ENCODE measurements at places on chromosomes 7 and 10. TPM values are rescaled to one million over a fixed set of nuclear protein-coding genes. Genes with fewer than 3 reads are reported as not detected.
A peak's percentile ranks its signal among the peaks of the same experiment; 100 is the strongest.

GRCh38 chr10:127398140-127398970, 150.8 kb upstream of the NPS start:
- DNase-seq: no peak

- DNase-seq: no peak
Measured at GRCh38 chr10:78010278-78010677, 19.0 kb downstream of the POLR3A start.

GRCh38 chr7:54253036-54253373, 289.2 kb upstream of the VSTM2A start:
- DNase-seq: no peak

- DNase-seq: no peak
Measured at GRCh38 chr7:111561654-111561903, 713 bp downstream of the IMMP2L start.

DNA sequence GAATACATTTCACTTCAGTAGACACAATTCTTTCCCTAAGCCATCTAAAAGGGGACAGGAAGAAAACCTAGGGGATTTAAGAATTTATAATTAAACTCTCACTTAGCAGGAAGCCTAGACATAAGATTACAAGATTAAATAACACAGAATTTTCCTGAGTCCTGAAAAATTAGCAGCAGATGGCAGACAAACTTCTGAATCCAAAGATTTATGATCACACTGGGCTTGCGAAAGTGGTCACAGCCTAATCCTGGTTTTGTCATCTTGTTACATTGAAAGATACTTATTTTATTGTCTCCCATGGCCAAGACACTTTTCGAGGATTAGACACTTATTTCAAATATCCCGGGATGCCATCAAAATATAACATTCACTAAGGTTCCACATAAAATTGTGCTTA, 2.9 kb downstream of the ERLIN1 start:
- no peak for DNase-seq

DNA sequence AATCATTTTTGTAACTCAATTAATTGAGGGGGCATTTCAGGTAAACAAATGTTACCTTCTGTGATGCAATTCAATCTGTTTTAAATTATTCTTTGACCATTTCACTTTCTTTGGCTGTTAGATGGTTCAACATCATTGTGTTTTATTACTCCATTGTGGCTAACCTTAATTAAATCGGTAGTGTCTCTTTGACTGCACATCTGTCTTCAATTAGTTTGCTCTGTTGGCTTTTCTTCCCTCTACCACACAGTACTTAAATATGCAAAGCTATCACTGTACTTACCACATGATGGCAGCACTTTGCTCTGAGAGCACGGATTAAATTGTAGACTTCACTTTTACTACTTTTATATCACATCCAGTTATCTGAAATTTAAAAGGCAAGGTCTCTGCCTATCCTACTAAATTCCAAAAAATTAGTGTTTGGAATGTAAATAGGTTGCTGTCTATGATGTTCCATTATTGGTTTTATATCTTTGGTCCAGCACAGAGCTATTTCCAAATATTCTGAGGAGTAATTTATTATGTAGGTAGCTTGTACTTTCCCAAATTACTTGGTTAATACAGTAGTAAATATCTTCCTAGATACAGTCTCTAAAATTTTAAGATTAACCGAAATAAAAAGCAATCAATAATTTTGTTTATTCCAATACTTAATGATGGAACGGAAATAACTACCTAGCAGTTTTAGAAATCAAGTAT, 352.0 kb downstream of the PCLO start:
- peak; percentile 62 for DNase-seq

DNA sequence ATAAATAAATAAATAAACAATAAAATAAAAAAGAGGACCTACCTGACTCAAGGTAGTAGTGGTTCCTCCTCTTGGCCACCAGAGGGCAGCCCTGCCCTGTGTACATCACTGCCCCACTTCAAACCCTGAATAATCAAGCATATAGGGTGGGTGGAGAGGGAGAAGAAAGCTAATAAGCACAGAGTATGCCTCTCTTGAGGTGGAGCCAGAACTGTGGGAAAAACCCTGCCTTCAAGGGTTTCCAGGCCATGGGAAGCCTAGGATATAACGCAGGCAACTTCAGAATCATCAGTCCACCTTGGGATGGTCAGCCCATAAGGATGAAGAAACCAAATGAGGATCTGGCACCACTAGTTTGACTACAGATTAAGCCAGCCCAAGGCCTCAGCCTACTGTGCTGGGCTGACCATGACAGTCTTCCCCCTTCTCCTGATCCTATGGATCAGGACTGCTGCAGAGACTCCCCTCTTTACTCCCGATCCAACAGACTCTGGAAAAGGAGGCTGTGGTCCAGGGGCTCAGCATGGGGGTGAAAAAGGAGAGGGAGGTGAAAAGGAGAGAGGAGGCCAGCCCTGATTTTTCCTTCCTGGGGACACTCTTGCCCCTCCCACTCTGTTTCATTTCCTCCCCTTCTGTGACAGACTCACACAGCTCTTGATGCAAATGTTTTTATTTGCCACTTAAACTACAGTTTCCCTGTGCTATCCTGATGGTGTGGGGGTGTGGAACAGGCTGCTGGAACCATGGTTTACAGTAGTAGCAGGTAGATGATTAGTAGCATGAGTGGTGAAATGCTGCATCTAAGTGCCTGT, 10.1 kb downstream of the AVPI1 start:
- peak; percentile 64 for DNase-seq

GRCh38 chr7:13901577-13901976, 87.9 kb downstream of the ETV1 start:
- no peak for DNase-seq

DNA sequence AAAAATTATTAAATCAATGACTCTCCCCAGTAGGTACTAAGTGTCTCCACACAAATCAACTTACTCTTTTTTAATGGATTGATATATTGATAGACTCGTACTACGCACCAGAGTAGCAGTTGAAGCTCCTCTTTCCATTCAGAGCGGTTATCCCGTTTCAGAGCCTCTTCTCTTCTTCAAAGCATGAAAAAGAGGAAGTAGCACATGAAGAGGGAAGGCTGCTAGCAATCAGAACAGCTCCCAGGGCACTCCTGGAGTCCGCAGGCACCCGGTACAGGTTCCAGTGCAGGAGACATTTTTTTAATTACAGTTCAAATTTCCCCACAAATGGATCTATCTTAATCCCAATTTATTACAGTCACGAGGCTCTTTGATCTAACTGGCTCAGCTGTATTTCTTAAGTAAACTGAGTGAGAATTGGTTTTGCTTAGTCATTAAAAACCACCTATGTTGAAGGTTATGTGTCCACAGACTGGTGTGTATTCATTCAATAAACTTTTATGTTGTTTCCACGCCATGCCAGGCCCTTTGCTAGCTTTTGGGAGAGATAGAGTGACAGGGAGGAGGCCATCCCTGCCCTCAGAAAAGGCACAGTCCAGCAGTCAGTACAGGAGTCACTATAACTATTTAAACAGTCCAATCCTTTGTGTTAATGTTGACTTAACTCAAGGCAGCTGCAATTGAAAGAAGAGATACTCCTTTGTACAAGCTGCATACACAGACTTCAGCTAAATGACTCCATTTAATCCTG, 32.1 kb upstream of the CALN1 start:
- DNase-seq: peak; percentile 54

DNA sequence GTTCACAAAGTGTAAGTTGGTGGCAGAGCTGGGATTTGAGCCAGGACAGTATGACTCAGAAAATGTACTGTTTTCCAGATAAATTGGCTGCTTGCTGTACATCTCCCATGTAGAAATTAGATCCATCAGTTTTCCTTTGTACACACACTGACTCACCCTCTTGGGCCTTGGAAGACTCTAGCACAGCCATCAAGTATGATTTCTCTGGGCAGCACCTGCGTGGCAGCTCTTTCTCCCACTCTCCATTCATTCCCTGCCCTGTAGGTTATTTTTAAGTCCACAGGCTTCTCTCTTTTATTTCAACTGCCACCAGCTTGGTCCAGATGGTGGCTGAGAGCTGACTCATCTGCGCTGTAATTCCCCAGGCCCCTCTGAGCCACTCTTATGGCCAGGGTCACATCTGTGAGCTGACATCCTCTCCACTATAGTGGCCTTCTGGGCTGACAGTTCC, 28.3 kb upstream of the SDK1 start:
- no peak for DNase-seq

DNA sequence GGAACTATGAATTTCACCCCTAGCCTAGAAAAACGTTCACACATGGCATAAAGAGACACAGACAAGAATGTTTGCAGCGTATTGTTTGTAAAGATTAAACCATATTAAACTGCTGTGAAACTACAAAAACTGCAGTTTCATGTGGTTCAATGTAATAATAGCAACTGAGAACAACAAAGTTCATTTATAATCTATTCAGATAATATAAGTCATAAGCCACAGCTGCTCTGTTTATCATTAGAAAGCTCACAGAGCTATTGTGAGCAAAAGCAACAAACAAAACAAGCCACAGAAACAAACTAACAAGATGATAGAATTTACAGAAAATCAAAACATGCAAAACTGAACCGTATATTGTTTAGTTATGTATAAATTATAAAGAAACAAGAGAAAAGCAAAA, 113.5 kb downstream of the AHR start:
- no peak for DNase-seq

GRCh38 chr7:45027774-45028114, 27.7 kb downstream of the CCM2 start:
- no peak for DNase-seq

DNA sequence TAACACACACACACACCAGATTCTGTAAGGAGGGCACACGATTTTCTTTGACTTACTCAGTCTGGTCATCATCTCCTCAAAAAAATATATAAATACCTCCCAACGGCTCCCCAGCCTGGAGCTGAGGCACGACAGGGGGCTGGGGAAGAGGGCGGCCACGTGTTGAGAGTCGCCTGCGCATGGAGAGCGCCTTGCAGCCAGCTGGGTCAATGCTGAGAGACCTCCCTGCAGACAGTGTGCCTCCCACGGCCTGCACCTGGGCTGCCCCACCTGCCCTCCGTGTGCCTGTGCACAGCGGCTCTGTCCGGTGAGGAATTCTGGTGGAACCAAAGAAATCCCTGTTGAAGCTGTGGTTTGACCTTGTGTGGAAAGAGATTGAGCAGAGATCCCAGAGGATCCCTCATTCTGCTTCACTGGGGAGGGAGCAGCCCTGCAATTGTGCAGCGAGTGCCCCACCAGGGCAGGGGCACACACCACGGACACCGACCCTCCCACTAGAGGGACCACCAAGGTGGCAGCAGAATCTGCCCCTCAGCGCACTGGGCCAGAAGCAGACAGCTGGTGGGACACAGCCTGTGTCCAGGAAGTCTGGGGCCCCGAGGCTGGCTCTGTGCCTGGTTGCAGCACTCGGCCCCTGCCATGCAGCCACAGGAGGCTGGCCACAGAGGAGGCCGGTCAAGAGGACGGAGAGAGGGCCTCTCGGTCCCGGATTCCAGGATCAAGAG, 150.5 kb upstream of the PPP2R2D start:
- no peak for DNase-seq

DNA sequence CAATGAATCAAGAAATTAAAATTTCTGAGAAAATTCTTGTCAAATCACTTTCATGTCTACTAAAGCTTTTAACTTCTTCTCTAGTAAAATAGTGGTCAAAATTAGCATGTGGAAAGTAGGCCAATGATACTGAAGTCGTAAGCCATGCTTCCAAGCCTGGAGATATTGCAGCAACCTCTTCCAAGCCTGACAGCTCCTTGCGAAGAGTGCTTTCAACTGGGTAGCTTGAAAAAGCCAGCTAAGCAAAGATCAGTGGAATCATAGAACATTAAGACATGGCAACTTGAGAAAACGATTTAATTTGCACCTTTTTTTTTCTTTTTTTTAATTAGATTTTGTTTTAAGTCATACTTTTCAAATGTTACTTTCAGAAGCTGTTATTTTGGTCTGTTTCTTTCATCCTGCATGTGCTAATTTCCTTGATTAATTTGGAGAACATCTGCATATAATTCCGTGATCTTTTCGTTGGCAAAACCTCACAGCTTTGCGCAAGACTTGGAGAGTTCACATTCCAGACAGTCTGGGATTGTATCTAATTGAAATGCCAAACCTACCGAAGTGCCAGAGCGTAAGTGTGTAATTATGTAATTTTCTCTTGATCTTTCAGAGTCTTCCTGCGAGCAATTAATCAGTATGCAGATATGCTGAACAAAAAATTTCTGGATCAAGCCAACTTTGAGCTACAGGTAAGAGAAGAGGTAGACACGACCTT, 142.2 kb upstream of the INSYN2A start:
- DNase-seq: no peak

- no peak for DNase-seq
Measured at GRCh38 chr10:70910486-70911341, 22.3 kb upstream of the PCBD1 start.

- DNase-seq: no peak
Measured at GRCh38 chr7:32941681-32942414, 15.4 kb upstream of the FKBP9 start.

GRCh38 chr7:50587737-50588136, 22.5 kb upstream of the DDC start:
- no peak for DNase-seq

- no peak for DNase-seq
Measured at GRCh38 chr7:47536661-47537611, 45.0 kb downstream of the TNS3 start.

- no peak for DNase-seq
Measured at GRCh38 chr10:91206427-91206826, 14.0 kb upstream of the PCGF5 start.

DNA sequence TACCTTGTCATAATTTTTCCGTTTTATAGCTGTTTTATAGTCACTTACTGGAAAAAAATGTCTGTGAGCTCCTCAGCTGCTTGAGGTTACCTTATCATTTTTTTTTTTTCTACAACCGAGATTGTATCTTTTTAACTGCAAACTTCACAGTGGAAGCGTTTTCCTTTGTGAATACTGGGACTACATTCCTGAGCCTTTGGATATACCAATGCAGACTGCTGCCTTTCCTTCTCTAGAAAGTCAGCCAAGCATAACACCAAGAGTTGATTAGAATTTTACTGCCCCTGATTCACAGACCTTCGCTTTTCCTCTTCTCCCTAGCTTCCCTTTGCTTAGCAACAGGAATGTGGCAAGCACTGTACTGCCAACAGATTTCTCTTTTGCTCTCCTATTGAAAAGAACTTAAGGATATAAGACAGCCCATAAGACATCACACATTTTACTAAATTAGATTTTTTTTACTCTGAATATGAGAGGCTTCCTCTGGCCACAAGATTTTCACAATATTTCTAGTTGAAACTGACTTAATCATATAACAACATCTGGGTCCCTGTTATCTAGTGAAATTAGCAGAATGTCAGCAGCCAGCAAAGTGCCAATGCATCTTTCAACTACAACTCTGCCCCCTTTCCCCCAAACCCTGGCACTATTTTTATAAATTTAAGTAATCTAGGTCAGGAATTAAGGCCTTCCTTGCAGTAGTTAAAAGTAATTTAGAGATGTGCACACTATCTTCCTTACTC, 170.6 kb downstream of the PRKG1 start:
- no peak for DNase-seq

GRCh38 chr10:63265222-63265617, 132.1 kb downstream of the NRBF2 start:
- peak; percentile 90 for DNase-seq

- no peak for DNase-seq
Measured at GRCh38 chr7:152189061-152189460, 163.6 kb downstream of the GALNT11 start.

Gene CTBP2
- total RNA-seq: 0.15 TPM

Gene PSMC2
- total RNA-seq: 69.4 TPM

Gene ANKRD2
- not detected for total RNA-seq

All from Karpas-422 (cell line).